ENCODE measurements at places on chromosomes 12 and 14.
A peak's percentile ranks its signal among the peaks of the same experiment; 100 is the strongest.

GRCh38 chr14:66389481-66389880 is 96.7 kb upstream of the CCDC196 start:
- no peak for DNase-seq

GRCh38 chr12:53454707-53455106 is 2.8 kb downstream of the PCBP2 start:
- no peak for DNase-seq

DNA sequence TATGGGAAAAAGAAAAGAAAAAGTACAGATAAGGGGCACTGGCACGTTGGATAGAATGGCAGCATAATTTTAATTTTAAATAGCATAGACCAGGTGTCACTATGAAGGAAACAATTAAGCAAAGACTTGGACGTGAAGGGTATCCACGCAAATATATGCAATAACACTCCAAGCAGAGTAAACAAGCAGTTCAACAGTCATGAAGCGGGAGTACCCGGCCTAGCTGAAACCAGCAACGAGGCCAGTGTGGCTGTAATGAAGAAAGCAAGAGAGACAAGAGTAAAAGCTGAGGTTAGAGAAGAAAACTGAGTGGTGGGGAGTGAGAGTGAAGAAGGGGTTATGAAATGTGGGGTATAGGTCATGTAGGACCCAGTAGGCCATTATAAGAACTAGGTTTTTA is 85.4 kb downstream of the BCL2L14 start:
- no peak for DNase-seq

GRCh38 chr12:109870648-109871047 is 9.7 kb downstream of the GLTP start:
- DNase-seq: no peak

DNA sequence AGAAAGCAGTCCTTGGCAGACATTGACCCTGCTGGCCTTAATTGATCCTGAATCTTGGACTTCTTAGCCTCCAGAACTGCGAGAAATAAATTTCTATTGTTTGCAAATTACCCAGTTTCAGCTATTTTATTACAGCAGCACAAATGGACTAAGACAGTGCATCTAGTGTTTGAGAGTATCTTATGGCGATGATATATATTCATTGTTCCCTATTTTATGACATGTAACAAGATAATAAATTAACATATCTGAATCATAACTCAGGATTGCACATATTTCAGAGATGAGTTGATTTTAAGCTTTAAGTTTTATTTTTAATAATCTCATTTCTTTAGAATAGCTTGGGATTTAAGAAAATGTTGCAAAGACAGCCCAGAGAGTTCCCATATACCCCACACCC is 167.4 kb upstream of the FOXG1 start:
- DNase-seq: no peak

GRCh38 chr12:127411166-127411915 is 855.6 kb upstream of the TMEM132C start:
- no peak for DNase-seq

GRCh38 chr12:43108656-43109055 is 443.3 kb downstream of the ADAMTS20 start:
- DNase-seq: no peak

- DNase-seq: no peak
Observed at GRCh38 chr12:120879718-120880300, 24.3 kb downstream of the SPPL3 start.

- DNase-seq: no peak
Observed at GRCh38 chr12:42145552-42146215, 1.0 kb upstream of the GXYLT1 start.

GRCh38 chr14:39967885-39968284 is 535.7 kb upstream of the FBXO33 start:
- no peak for DNase-seq

- no peak for DNase-seq
Observed at GRCh38 chr14:29868000-29868399, 59.6 kb downstream of the PRKD1 start.

GRCh38 chr12:131676544-131676943 is 34.3 kb upstream of the SFSWAP start:
- no peak for DNase-seq

DNA sequence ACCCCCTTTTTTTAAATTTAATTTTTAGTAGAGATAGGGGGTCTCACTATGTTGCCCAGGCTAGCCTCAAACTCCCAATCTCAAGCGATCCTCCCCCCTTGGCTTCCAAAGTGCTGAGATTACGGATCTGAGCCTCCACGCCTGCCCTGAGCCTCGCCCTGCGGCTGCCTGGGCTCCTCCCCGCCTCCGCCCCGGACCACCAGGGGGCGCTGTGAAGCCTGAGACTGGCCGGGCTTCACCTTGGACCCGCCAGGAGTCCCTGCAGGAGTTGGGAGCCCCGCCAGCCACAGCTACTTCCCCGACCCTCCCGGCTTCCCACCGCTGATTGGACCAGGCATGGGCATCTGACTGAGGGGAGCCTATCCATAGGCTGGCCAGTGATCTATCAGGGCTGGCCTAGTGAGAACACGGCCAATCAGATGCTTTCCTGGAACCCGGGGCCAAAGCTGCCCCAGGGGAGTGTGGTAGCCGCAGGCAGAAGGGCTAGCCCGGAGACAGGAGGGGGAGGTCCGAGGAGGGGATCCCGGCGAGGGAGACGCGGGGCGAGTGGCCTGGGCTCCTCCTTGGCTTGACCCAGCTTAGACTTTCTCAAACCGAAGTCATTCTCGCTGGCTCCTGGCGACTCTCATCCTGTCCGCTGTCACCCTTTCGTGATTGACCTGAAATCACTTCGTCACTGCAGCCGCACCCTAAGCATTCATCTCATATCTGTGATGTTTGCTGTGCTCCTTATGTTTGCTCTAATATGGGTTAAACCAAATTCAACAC is 15.1 kb upstream of the ANKRD9 start:
- DNase-seq: peak; percentile 83

DNA sequence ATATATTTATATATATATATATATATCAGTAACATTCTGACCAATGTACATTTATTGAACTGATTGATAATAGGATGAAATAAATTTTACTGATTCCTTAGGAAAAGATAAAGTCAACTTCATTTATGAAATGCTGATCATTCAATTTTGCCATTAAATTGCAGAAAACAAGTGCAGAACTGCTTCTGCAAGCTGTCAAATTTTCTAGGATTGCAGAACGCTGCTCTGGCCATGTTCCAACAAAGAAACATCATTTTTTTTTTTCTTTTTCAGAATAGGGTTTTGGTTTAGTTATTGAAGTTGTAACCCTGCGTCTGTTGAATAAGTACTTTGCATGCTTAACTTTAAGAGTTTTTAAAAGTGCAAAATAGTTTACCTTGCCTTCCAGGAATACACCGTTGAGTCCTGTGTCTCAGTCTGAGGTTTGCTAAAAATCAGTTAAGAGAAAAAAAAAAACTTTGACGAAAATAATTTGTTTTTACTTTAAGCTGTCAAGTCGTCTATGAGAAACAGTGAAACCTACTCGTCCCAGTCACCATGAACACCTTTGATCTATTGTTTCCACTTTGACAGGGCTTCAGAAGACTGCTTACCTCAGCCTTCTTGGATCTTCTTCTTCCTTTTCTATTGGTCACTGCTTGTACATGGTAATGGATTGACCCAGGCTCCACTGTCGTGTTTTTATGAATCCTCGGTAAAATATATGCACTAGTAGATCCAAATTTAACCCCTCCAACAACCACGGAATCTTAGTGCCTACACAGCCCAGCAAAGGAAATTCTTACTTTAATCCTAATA is at the start of gene KERA:
Gene KERA (minus strand): TSS at position 657 of the 798 bp plus-strand sequence. CDS start 1,743 bp downstream, outside the sequence.
- DNase-seq: no peak

GRCh38 chr14:68507544-68508081 is 285.3 kb downstream of the ZFP36L1 start:
- DNase-seq: peak; percentile 45

DNA sequence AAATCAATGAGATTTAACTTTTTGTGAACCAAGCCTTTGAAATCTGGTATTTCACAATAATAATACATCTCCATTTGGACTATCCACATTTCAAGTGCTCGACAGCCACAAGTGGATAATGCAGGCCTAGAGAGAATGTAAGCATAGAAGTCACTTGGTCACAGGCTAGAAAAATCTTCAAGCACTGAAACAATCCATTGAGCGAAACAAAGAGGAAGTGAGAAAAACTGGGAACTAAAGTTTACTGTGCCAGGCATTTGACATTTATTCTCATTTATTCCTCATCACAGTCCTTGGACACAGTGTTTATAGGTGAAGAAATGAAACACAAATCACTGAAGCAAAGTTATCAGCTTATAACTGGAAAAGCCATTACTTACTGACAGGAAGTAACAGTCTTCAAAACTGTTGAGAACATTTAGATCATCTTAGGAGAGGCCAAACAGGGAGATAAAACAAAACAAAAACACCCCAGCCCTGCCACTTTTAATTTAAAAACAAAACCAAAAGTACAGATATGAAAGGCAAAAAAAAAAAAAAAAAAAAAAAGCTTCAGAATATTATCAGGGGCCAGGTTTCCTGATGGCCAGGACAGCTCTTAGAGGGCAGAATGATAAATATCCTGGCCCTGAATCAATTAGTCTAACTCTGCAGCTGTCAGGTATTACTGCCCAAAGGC is 29.2 kb downstream of the GNS start:
- DNase-seq: no peak

DNA sequence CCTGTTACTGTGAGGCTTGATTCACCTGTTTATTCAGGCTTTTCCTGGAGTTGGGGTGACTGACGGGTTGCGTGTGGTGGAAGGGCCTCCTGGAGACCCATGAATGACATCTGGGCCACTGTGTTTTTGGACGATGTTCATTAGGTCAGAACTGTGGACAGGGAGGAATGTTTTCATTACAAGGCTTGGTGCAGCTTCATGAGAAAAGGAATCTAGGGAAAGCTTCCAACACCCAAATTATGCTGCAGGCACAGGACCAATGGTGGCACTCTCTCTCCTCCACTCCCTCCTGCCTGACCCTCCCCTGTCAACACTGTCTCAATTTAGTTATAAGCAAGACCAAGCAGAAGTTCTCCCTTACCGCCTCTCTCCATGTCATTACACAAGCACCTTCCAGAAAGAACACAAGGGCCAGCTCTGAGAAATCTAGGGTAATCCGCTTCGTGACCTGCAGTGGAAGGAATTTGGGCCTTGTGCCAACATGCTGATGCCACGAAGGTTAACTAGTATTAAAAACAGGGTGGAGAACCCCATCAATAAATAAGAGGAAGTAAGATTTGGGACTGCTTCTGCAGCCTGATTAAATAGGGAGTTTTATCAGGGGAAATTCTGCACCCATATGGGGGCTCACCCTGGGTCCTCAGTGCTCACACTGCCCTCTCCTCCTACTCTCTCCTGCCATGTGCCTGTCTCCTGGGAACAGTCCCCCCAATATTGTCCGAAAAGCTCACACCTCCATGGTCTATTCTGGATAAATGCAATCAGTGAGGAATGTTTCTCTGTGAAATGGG is 200.3 kb downstream of the KTN1 start:
- no peak for DNase-seq

DNA sequence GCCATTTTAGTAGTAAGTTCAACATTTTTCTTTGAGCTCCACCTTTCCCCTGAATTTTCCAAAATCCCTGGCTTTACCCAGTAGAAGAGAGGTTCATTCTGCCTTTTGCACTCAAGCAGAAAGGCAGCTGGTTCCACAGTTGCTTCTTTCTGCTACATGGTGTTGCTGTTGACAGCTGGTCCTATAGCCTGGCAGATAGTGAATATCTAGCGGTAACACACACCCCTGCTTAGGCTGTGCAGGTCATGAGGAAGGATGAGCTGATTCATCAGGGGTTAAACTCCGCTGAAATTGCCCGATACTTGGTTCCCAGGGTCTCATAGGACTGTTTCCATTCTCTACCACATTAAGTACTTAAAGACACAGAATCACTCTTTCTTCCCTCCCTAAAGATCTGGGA is 62.4 kb downstream of the PUS7L start:
- DNase-seq: no peak

DNA sequence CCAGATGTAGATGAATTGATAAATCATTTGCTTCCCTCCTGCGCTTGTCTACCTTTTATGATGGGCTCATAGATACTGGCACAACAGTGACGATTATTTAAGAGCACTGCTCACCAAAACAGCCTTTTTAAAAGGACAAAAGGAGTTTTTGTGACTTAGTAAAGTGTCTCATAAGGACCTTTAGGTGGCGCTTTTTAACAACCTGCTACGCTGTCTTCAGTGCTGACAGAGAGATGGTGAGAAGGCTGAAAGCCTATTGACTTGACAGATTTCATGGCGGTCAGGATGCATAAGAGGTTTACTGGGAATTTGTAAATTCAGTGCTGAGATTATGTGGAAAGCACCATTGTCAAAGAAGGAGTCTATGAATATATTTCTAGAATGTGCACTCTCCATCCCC is 87.6 kb downstream of the SLC15A5 start:
- no peak for DNase-seq

GRCh38 chr14:100440207-100440631 is 117.1 kb downstream of the SLC25A47 start:
- peak; percentile 7 for DNase-seq

DNA sequence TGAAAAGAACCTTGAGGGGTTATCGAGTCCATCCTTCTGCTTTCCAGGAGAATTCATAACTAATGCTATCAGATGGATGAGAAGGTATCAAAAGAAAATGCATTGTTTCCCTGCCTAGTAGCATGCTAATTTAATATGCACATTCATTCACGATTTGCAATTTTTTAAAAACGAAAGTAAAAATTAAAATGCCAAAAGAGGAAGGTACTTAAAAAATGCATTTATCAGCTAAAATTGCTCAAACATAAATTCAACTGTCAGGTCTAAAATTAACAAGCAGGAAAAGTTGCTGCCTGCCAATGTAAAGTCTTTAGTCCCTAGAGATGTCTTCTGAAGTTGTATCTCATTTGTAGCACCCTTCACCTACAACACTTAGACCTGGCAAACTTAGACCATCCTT is 7.9 kb downstream of the ATF7 start:
- no peak for DNase-seq

All from activated CD4-positive, alpha-beta T cell treated with anti-CD3 and anti-CD28 coated beads for 4 hours (primary cell).